ENCODE measurements at places on chromosomes 7 and 10.

DNA sequence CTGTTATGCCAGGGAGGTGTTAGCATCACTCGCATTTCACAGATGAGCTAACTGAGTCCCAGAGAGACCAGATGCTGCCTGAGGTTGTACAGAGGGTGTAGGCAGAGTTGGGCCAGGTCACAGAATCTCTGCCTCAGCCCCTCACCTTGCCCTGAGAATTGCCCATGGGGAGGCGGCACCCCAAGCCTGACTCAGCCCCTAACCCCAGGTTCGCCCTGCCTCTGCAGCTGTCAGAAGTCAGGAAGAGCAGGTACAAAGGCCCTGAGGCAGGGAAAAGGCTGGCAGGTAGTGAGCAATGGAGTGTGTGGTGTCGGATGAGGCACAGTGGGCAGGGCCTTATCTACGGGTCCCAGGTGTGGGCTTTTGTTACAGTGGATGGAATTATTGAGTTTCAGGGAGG is 79.4 kb downstream of the MYL10 start:
- no peak for DNase-seq

GRCh38 chr10:16741540-16741939 is 75.7 kb downstream of the RSU1 start:
- DNase-seq: no peak

GRCh38 chr10:101073631-101074030 is 11.8 kb downstream of the KAZALD1 start:
- DNase-seq: no peak

- no peak for DNase-seq
Observed at GRCh38 chr7:17939211-17939605, 1.1 kb downstream of the SNX13 start.

DNA sequence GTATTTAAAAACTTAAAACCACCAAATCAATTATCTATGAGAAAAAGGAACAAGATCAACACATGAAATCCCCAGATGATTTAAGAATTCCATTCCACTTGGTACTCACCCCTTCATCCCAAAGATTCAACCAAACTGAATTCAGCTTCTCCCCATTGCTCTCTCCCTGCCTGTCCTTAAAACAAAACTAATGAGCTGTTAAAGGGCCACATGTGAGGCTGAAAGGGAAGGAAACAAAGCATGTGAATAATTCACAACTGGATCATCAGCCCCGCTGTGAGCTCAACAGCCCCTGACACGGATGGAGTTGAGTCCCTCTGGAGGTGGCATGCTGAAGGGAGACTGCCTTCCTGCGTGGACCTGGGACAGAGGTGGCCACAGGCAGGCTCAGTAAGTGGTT is 32.9 kb downstream of the VOPP1 start:
- DNase-seq: no peak
